Adrenal gland (tissue), 19 donors: ENCODE measurements at places on chromosomes 4 and X. TPM values are rescaled to one million over a fixed set of nuclear protein-coding genes. Genes with fewer than 3 reads are reported as not detected.
A peak's percentile ranks its signal among the peaks of the same experiment; 100 is the strongest.

- DNase-seq: no peak
Observed at GRCh38 chrX:127552571-127552970, 499.6 kb downstream of the ACTRT1 start.

GRCh38 chr4:2592572-2592971 lies 56.1 kb downstream of the FAM193A start:
- no peak for DNase-seq

DNA sequence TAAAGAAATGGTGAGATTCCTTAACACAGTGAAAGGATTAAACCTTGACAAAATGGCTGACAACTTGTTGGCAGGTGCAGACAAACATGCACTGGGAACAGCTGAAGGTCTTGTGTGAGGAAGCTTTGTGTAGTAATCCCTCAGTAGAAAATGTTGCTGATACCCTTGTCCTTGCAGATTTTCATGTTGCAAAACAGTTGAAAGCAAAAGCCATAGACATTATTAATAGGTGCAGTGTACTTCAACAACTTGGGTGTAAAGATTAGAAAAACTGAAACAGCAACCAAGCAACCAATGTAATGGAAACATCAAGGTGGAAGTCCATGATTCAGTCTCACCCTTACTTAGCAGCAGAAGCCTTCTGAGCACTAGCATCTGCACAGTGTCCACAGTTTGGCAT lies 29.8 kb downstream of the UGT2B7 start:
- DNase-seq: no peak

DNA sequence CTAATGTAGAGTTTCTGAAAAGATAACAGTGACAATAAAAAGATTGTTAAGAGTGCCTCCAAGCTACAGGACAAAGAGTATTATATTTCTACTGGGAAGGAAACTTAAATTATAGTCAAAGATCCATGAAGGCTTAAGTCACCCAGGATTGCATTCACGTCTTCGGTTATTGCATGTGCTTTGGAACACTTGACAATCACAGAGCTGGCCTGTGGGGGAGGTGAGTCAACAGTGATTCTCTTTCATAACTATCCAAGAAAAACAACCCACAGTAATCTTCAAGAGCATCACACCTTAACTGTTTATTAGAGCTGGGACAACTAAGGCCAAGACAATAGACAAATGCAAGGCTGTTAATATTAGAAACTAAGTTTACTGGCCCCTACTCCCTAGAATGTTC lies 40.3 kb downstream of the PDGFC start:
- peak; percentile 32 for DNase-seq

DNA sequence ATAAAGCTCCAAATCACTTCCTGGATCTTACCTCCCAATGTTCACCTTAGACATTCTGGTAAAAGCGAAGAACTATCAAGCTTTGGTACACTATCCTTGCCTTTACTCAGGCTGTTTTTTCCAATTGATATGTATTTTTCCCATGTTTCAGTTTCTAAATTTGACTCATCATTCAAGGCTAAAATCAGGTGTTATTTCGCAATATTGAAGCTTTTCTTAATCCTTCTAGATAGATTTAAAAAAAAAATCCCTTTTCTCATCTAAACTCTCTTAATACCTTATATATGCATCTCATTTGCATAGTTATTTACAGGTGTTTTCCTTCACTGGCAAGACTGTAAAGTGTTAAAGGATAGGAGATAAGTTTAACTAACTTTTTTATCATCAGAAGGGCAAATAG lies 608.1 kb upstream of the FAM241A start:
- DNase-seq: no peak

GRCh38 chrX:103464072-103464773 lies 55.1 kb downstream of the RAB40A start:
- peak; percentile 20 for DNase-seq

DNA sequence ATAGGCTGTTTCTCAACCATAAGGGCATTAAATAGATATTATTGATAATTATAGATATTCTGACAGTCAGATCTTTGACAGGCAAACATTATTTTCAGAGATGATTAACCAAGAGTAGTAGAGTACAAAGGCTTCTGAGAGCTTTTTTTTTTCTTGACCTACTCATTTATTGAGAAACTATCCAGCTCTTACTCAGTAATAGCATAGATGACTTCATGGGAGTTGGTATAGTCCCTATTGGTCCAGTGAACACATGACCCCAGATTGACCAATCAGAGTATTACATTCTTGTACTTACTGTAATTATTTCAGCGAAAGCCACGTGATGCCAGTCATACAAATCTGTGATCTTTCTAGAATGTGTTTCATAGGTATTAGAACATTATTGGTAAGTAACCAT lies 508.7 kb downstream of the FSTL5 start:
- no peak for DNase-seq

GRCh38 chr4:185998791-185999190 lies 70.2 kb upstream of the TLR3 start:
- no peak for DNase-seq

- DNase-seq: no peak
Observed at GRCh38 chr4:114384629-114385028, 214.0 kb upstream of the UGT8 start.

DNA sequence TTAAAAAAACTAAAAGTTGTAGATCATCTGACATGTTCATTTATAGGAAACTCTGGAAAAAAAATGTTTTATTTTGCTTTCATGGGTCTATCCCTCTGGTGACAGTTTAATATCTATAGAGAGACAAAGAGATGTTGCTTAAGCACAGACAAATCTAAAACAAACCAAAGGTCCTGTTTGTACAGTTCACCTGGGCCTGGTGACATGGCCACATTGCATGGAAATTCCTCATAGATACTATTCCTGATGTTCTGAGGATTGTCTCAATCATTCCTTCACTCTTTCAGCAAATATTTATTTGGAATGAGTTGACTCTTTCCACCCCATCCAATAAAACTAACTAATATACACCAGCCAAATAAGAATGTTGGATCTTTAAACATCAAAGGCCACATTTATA lies 259.1 kb upstream of the NOCT start:
- DNase-seq: no peak

DNA sequence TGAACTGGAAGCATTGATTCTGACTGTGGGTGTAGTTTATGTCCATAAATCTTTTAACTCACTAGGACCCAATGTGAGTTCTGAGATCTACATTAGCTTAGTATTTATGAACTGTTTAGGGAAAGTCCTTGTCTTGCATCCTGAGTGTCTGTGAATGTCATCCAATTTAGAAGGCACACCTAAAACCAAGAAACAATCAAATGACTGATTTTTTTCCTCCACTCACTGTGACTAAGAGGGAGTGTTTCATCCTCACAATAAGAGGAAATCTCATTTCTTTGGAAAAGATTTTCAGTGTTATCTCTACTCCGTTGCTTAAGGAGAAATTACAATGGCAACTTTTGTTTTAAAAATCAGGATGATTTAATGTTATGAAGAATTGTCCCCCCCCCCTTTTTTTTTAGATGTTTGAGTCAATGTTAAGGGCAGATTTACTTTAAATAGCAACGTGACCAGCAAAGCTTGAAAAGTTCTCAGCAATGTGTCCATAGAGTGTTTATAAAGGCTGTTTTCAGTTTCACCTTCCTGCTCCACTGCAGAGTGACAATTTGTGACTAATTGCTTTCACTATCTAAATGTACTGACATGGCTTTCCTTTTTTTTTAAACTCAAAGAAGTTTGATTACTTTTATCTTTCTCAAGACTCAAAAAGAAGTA lies 173.0 kb downstream of the SPCS3 start:
- no peak for DNase-seq

DNA sequence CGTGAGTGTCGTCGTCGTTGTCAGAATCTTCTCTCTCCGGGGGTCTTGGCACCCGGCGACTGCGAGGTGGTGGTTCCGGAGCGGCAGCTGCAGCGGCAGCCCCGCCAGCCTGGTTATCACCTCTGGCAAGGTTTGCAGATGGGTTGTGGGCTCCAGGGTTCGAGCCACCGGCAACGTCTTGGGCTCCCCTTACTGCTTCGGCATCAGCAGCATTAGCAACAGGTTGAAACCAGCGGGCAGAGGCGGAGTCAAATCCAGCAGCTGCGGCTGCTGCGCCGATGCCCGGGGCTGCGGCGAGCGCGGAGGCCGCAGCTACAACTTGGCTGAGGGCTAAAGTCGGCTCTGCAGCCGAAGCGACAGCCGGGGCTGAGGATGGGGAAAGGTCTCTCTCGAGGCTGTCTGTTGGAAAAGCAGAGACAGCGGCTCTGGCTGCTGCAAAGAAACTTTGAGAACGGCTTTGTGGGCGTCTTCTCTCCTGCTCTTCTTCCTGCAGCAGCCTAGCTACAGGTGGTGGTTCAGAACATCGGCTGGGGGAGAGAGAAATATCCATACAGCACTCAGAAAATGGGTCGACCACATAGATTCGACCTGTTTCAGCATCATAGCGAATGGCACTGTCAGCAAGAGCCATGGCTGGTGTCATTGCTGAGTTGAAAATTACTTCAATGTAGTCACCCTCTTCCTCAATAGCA lies 3.6 kb downstream of the IRS4 start:
- no peak for DNase-seq

DNA sequence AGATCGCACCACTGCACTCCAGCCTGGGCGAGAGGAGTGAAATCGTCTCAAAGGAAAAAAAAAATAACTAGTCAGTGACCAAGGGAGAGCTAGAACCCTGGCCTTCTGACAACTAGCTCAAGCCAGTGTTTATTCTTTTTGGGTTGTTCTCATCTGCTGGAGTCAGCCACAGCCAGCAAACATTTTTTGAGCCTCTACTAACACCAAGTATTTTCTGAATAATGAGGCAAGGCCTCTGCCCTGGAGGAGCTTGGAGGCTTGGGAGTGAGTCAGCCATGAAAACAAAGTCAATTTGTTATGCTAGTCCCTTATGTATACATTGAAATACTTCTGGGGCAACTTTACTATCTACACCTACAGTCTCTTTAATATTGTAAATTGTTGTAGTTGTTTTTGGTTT lies 46.5 kb downstream of the TMA16 start:
- no peak for DNase-seq

GRCh38 chrX:69991685-69992084 lies 58.1 kb downstream of the AWAT2 start:
- no peak for DNase-seq

DNA sequence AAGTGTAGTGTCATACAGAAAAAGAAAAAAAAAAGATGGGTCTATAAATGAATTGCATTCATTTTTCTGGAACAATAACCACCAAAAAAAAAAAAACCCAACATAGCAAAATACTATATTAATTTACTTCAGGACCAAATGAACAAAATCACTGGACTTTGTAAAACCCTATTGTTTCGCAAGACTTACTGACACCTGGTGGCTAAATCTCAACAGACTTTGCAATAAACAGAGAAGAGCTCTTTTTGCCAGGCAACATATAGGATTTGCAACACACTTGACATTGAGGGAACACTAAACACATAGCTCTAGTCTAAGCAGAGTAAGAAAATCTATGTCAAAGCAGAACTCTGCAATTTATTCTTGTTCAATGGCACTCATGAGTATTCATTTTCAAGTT lies 990.2 kb downstream of the STPG2 start:
- no peak for DNase-seq

DNA sequence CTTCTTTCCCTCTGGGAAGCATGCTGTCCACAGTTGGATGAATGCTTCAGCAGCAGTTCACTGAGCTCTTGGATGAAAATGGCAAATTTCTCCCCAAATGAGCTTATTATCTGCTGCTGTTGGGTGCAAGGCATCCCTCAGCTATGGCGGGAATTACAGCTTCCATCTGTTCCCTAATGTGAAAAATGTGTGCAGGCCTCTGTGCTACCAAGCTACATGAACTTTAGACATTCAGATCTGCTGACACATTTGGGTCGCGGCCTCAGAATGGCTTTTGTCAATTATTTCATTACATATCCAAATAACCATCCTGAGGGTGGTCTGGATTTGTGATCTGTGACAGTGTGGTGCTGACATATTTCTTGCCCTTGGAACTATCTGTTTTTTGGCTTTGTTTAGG lies 119.5 kb upstream of the SCML1 start:
- DNase-seq: no peak

- no peak for DNase-seq
Observed at GRCh38 chr4:165464376-165464775, 85.6 kb downstream of the CPE start.

DNA sequence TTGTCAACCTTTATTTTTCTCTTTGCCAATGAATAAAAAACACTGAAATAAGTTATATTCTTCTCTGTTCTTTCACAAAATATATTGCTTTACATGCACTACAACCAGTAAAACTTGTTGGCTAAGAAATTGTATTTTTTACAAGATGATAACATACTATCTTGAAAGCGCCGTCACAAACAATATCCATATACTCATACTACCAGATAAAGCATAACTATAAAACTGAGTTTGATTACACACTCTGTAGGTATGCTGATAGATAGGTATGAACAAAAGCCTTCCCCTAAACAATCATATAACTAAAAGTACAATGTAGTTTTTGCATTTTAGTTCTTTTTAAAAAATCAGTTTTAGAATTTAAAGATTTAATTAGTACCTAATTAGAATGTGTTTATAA lies 13.6 kb upstream of the BMP2K start:
- no peak for DNase-seq

Gene RASGEF1B
- total RNA-seq: 6.3 TPM

Gene CRLF2
- total RNA-seq: not detected

Gene CYTL1
- total RNA-seq: 3.1 TPM

Gene CRMP1
- total RNA-seq: 4.9 TPM

Gene FAM9B
- 0.44 TPM for total RNA-seq

Gene ASMTL
- total RNA-seq: 30.7 TPM

Gene CFI
- 90.5 TPM for total RNA-seq

Gene SMS
- 161 TPM for total RNA-seq

Gene CITED1
- not detected for total RNA-seq
